Epithelial cell of prostate (primary cell): ENCODE measurements at places on chromosomes 5 and 9.
A peak's percentile ranks its signal among the peaks of the same experiment; 100 is the strongest.

DNA sequence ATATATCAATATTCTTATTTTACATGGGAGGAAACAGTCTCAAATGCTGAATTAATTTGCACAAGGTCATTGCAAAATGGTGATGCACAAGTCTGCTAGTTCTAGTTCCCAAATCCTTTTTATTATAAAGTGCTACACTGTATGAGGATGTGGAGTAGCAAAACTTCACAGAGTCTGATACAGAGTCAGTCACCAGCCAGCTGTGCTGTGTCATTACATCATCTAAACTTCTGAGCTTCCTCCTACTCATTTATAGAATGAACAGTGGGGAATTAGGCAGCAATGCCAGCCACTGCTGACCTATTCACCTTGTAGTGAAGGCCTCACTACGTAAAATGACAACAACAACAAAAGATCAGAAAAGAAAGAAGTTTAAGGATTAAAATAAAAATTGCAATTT lies 357.8 kb downstream of the TMEM167A start:
- no peak for DNase-seq

- no peak for DNase-seq
Observed at GRCh38 chr5:163350083-163350482, 87.3 kb upstream of the CCNG1 start.

DNA sequence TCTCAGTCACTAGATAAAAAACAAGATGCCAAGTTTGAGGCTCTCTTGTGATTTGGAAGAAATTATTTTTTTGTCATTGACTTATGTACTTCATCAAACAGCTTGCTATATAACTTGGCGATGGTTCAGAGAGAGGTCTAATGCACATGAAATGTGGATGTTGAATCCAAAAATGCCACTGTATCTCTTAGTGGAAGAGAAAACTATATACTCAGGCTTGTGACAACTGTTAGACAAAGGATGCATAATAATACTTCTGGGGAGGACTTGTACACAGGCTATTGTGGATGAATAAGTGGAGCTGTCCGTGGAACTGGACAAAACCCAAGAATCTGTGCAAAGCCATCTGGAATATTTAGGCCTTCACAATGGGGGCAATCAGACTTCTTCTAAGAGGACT lies 162.9 kb upstream of the NMUR2 start:
- DNase-seq, result no peak

DNA sequence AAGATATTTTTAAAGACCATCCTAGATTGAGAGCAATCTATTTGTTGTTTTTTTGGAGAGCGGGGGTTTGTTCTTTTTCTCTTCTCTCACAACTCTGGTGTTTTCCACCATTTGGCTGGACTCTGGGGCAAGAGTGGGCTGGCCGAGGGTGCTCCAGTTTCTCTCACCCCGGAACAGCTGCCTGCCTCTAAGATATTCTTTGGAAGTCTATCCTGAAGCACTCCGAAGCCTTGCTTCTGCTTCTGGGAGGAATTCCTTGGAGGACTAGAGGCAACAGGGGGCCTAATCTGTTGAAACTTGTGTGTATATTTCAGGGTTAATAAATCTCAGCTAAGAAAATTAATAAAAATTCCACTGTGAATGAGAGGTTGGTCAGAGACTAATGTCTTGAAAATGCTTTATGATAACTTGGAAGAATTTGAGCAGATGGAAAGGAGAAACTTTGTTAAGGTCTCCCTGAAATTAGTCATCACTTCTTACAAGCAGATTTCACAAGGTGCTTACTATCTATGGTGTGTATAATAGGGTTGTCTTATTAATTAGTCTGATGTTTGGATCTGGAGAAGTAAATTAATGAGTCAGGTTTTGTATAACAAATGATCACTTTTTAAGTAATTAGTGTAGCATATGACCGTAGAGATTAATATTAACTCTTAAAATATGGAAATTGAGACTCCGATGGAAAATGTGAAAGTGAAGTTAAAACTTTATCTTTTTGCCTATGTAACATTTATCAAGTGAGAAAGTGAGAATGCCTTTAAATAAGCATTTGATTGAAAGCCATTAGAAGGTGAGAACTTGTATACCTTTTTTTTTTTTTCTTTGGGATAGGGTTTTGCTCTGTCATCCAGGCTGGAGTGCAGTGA lies 4.0 kb downstream of the MAN2A1 start:
- DNase-seq, result no peak

- no peak for DNase-seq
Observed at GRCh38 chr9:136865768-136866103, 372 bp downstream of the EDF1 start.

DNA sequence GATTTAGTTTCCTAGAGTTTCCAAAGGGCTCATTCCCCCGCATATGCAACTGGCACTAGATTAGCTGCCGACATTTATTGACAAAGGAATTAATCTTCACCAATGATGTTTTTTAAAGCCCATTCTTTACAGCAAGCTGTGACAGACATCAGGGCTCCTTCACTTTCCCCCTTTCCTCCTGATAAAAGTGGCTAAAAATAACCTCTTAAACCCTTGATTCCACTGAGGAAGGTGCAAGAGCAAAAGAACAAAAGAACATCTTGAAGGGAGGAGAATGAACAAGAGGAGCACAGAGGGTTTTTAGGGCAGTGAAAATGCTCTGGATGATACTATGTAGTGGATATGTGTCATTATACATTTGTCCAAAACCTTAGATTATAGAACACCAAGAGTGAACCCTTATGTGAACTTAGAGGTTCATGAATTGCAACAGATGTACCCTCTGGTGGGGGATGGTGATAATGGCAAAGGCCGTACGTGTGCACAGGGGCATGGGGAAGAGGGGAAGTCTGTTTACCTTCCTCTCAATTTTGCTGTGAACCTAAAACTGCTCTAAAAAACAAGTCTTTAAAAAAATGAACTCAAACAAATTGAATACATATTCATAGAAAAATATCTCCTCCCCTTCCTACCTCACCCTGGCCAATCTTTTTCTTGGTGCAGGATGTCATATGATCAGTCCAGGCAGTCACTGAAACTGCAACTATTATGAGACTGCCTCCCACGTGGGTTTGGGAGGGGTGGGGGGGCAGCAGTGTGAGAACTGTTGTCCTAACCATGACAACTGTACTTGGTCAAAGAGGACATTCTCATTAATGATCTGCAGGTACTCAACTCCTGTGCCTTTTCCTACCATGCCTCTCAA lies 83.0 kb downstream of the MARCHF3 start:
- no peak for DNase-seq

- peak; percentile 53 for DNase-seq
Observed at GRCh38 chr5:170312666-170313065, 15.1 kb upstream of the LCP2 start.

GRCh38 chr5:124733329-124733650 lies 13.1 kb downstream of the ZNF608 start:
- DNase-seq, result no peak

- no peak for DNase-seq
Observed at GRCh38 chr5:141747152-141748141, 65.4 kb upstream of the ARAP3 start.

- no peak for DNase-seq
Observed at GRCh38 chr5:159094745-159095144, 5.0 kb downstream of the EBF1 start.

GRCh38 chr5:171578829-171579491 lies 159.5 kb downstream of the FGF18 start:
- no peak for DNase-seq

GRCh38 chr9:22026696-22027095 lies 17.6 kb upstream of the CDKN2B start:
- DNase-seq, result no peak

GRCh38 chr5:57172466-57173318 lies 1.2 kb upstream of the GPBP1 start:
- DNase-seq, result no peak

GRCh38 chr5:10317825-10318682 lies 10.4 kb upstream of the CMBL start:
- DNase-seq, result no peak

GRCh38 chr9:110626101-110626829 lies 42.3 kb upstream of the MUSK start:
- DNase-seq, result no peak

GRCh38 chr9:98356326-98356725 lies 100.9 kb upstream of the TBC1D2 start:
- no peak for DNase-seq

DNA sequence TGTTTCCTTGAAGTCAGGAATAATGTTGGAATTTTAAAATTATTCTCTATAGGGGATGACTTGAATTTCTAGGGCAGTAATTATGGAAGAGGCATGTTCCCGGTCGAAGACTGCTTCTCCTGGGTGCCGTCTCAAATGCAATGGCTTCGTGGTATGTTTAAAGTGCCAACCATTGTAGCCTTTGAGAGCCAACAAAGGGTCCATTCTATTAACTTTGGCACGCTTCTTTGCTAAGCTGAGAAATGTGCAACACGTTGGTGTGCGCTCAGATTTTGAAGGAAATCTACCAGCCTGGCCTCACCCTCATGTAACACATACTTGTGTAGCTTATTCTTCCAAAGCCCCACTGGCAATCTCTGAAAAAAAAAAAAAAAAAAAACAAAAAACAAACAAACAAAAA lies 221.2 kb upstream of the ANKH start:
- DNase-seq, result no peak

DNA sequence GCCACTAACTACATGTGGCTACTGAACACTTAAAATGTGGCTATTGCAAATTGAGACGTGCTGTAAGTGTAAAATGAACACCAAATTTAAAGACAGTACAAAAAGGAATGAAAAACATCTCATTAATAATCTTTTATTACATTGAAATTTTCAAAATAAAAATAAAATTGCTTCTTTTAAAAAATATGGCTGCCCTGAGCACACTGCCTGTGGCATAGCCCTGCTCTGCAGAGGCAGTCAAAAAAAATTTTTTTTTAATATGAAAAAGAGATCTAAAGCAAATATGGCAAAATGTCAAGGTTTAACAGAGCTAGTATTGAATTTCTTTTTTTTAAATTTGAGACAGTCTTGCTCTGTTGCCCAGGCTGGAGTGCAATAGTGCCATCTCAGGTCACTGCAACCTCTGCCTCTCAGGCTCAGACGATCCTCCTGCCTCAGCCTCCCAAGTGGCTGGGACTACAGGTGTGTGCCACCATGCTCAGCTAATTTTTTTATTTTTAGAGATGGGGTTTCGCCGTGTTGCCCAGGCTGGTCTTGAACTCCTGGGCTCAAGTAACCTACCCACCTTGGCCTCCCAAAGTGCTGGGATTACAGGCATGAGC lies 25.6 kb downstream of the CARNMT1 start:
- DNase-seq, result no peak

DNA sequence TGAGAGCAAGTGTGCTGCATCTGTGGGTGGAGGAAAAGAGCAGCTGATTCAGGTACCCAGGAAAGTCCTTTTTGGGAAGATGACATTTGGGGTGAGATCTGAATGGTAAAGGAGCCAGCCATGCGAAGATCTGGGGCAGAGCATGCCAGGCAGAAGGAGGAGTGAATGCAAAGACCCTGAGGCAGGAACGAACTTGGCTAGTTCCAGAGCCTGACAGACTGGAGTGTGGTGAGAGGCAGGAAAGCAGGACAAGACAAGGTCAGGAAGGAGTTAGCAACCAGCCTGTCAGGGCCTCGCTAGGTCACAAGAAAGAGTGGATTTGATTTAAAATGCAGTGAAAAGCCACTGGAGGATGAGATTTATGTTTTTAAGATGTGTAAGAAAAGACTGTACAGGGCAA lies 28.2 kb downstream of the RGS7BP start:
- no peak for DNase-seq

DNA sequence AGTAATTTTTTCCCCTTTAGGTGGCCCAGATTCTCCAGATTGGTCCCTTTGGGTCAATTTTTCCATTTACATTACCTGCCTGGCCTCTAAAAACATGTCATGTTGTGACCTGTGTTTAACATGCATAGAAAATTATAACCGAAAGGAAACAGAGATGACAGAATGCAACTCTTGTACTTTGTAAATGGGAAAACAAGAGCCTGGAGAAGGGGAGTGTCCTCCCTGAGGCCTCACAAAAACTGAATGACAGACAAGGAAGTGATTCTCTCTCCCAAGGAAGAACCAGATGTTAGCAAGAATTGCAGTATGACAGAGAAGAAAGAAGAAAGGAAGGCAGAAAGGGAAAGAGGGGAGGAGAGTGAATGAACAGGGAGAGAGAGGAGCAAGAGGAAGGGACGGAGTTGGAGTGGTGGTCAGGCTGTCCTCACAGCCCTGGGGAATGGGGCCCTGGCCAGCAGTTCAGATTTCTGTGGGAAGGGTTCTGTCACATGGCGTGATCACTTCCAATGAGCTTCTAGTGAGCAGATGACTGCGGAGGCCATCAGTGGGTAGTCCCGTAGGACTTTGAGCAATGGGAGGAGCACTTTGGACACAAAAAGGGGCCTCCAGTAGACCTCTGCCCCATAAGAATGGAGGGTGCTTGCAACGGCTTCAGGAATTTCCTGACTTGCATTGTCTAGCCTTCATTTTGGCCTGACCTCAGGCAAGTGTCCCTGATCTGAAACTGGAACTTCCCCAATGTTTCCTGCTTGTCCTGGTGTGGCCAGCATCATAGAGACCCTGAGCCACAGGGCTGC lies 31.6 kb downstream of the ABLIM3 start:
- no peak for DNase-seq

- DNase-seq, result no peak
Observed at GRCh38 chr9:79989079-79989478, 417.3 kb downstream of the TLE4 start.

GRCh38 chr5:127002390-127002789 lies 28.0 kb downstream of the MARCHF3 start:
- DNase-seq, result no peak

- no peak for DNase-seq
Observed at GRCh38 chr5:170612256-170612678, 108.4 kb downstream of the KCNIP1 start.

DNA sequence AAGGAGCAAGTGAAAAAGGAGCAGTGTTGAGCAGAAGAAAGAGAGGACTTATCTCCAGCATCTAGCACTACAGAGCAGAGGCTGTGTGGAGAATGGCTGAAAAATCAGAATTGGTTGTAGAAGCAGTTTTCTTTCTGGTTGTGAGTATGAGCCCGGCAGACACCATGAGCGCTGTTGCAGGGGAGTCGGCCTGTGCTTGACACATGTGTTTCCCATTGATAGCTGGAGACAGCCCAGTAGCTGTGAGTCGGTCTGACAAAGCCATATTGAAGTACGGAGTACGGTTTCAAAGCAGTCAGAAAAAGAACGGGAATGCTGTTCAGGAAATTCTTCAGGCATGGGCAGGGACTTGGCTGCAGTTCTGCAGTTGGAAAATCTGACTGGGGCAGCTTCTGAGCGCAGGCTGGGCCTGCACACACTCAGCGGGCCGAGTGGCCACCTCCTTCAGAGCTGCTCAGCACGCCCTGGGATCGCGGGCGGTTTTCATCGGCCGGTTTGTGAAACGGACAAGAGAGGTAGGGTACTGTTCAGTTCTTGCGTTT lies at the start of gene SGCD:
Gene SGCD, plus strand, starts transcription at position 447 of the 542 bp plus-strand sequence.
- DNase-seq, result no peak

- DNase-seq, result no peak
Observed at GRCh38 chr5:139415869-139416268, 12.0 kb upstream of the SPATA24 start.

- no peak for DNase-seq
Observed at GRCh38 chr5:137629646-137630045, 106.2 kb downstream of the KLHL3 start.
